ENCODE measurements at places on chromosomes 11 and 22. TPM values are rescaled to one million over a fixed set of nuclear protein-coding genes. Genes with fewer than 3 reads are reported as not detected.

IFITM10 gene
- not detected for total RNA-seq

FKBP2 gene
- 76.7 TPM for total RNA-seq

HEPHL1 gene
- 117 TPM for total RNA-seq

MAPK8IP2 gene
- 0.72 TPM for total RNA-seq

TBX10 gene
- total RNA-seq = not detected

ISX gene
- not detected for total RNA-seq

GAS2 gene
- total RNA-seq = 2.2 TPM

PGA5 gene
- total RNA-seq = not detected

TRIM5 gene
- 27.4 TPM for total RNA-seq

PRG3 gene
- total RNA-seq = not detected

TMEM135 gene
- 13.5 TPM for total RNA-seq

BRSK2 gene
- 0.23 TPM for total RNA-seq

FAM227A gene
- total RNA-seq = 0.16 TPM

SMIM35 gene
- not detected for total RNA-seq

MYBPC3 gene
- not detected for total RNA-seq

BIRC3 gene
- 2.6 TPM for total RNA-seq

OR52I2 gene
- total RNA-seq = not detected

TSPAN18 gene
- total RNA-seq = not detected

KCNK4 gene
- 0.80 TPM for total RNA-seq

SLC7A4 gene
- 0.47 TPM for total RNA-seq

LINC01488 gene
- not detected for total RNA-seq

OR2AT4 gene
- total RNA-seq = not detected

PIH1D2 gene
- 1.3 TPM for total RNA-seq

WNT11 gene
- not detected for total RNA-seq

LARGE2 gene
- total RNA-seq = 75.3 TPM

MRGPRX4 gene
- total RNA-seq = 0.55 TPM

ZFTA gene
- 4.9 TPM for total RNA-seq

DAGLA gene
- 0.16 TPM for total RNA-seq

HEPN1 gene
- total RNA-seq = not detected

PLEKHB1 gene
- total RNA-seq = not detected

BATF2 gene
- total RNA-seq = 0.19 TPM

OR5B2 gene
- total RNA-seq = not detected

TOB2 gene
- 18.0 TPM for total RNA-seq

All from hair follicular keratinocyte (primary cell).